ENCODE measurements at places on chromosomes 3 and 15.
A peak's percentile ranks its signal among the peaks of the same experiment; 100 is the strongest.

DNA sequence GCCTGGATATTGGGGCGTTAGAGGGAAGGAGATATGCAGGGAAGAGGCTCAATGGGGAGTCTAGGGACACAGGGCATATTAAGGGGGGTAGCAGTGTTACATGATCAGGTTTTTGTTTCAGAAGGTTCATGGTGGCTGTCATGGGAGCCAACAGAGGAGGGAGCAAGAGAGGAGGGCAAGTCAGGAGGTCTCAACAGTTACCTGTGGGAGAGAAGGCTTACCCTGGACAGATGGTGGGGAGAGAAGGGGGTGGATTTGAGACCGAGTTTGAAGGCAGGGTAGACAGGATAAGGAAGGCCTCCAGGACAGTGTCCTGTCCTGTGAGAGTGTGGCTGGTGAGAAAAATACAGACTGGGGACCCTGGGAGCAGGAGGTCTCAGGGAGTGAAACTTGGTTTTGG lies 3.8 kb upstream of the WNT7A start:
- no peak for DNase-seq

DNA sequence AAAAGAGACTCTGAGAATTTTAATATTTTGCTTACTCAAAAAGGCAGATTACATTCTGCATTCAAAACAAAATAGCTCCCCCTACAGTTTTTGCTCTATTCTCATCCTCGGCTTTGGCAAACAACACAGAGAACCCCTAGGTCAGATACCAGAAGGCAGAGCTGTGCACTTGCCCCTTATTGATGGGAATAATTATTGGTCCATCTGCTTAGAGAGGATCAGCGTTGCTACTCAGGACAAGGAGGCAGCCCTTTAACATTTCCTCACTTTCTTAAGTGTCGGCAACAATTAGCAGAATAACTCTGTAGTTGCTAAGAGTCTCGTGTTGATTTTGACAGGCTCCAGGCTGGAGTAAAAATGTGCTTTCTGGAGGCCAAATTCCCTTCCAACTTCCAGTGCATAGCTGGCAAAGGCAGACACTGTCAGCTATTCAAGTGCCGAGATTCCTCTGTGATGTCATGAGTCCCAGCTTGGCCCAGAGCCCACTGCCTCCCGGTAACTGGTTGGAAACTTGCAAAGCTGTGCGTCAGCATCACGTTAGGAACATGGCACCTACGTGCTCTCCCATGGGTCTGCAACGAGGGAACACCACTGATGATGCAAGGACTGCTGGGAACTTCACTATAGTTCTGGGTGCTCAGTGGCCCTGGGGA lies 482.7 kb upstream of the ADAMTS9 start:
- no peak for DNase-seq

DNA sequence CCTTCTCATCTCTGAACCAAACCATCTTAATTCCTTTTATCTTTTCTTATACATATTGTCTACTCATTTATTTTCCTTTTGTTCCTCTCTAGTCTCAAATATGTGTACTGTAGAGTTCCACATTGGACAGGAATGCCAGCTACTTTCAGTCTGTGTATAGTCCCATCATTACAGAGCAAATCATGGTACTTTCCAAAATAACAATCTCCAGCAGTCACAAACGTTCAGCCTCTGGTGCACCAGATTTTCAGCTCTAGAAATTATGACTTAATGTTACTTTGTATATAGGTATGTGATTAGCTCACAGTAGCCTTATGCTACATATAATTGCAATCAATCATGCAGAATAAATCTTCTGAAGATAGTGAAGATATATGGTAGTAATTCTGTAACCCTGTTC lies 32.5 kb upstream of the TM4SF4 start:
- no peak for DNase-seq

- DNase-seq: peak; percentile 50
Observed at GRCh38 chr15:45205192-45205591, 17.4 kb upstream of the SHF start.

- DNase-seq: no peak
Observed at GRCh38 chr15:99058421-99058870, 46.4 kb upstream of the SYNM start.

DNA sequence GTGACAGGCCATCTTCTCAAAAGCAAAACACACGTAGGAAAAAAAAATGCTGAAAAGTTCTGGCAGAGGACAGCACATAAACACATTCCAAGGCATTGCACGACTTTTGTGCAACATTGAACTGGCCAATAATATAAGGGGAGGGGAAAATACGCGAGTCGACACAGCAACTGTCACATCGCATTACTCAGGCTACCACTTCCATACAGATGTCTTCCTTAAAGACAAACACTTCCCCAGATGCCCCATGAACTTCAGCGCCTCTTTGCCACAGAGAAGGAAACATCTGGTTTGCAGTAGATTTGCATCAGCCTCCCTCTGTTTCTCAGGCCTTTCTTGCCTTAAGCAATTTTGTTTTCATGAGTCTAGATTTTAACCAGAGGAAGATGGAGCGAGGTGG lies 144.4 kb upstream of the IGF1R start:
- DNase-seq: no peak

DNA sequence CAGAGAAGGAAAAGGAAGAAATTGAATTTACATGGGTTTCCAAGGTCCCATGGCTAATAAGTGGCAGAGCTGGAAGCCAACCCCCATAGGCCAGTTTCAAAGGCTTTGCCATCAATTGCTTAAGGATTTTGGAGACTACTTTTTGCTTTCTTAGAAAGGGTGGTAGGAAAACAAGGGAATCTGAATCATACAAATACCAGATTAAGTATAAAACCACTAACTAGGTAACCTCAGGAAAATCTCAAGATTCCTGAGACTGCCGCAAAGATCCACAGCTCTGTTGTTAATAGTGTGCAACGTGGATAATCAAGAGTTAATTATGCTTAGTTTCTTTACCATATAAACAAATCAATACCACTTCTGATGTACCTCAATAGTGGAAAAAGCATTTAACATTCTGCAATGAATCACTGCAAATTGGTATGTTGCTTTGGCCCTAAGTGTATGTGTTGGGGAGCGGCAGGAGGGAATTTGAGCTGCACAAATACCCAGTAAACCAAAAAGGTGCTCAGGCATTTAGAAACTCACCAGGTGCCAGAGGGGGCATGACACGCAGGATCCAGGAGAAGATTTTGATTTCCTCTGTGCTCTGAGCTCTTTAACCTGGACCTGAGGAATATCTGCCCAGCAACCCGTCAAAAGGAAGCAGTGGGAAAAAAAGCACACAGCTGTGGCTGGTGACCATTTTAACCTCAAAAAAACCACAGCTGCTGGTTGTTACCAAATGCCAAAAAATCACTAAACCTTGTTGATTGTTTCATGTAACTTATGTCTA lies 22.0 kb downstream of the AADAC start:
- DNase-seq: no peak

- DNase-seq: no peak
Observed at GRCh38 chr3:53890726-53891475, 758 bp downstream of the SELENOK start.

- DNase-seq: no peak
Observed at GRCh38 chr15:31171731-31172130, 70.2 kb upstream of the TRPM1 start.

DNA sequence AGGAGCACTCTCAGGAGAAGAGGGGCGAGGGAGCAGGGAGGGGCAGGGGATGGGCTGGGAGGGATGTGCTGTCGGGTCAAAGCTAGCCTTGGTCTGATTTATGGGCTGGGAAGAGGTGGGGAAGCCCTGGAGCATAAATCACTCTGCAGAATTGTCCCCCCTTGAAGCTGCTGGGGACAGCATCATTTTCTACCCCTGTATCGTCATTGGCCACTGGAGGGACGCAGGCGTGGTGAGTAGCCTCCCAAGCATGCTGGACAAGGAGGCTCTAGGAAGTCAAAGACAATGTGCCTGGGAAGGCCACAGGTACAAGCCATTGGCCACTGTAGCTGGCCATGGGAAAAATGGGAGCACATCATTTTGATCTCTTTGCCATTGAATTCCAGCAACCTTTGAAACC lies 175.5 kb upstream of the CTDSPL start:
- no peak for DNase-seq

GRCh38 chr15:95210436-95210981 lies 979.1 kb downstream of the MCTP2 start:
- no peak for DNase-seq

GRCh38 chr15:90836296-90836871 lies 32.0 kb upstream of the FURIN start:
- no peak for DNase-seq

- no peak for DNase-seq
Observed at GRCh38 chr3:189123595-189124387, 48.0 kb upstream of the TPRG1 start.

- DNase-seq: peak; percentile 30
Observed at GRCh38 chr15:88878720-88879184, 16.6 kb downstream of the HAPLN3 start.

- DNase-seq: no peak
Observed at GRCh38 chr3:72271216-72271615, 486.3 kb upstream of the PROK2 start.

DNA sequence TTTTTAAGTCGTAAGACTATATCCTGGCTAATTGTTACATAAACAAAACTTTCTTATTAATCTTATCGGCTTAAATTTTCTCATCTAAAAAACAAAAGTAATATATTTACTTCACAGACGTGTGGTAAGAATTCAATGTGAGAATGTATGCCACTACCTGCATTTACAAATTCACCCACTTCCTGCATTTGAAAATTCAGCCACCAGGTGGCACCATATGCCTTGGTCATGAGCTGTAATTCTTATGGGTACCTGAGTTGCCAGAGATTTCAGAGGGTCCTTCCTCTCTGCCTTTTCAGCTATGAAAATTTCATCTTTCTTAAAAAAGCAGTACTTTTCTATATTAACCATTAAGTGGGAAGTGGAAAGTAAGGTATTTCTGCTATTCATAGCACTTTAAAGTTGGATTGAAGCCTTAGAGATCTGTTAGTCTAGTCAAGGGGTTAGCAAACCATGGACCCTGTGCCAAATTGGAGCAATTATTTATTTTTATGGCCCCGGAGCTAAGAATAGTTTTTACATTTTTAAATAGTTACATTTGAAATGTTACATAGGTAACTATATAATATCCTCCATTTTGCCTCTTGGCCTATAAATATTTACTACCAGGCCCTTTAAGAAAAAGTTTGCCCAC lies 127.8 kb downstream of the HCN4 start:
- DNase-seq: peak; percentile 55

GRCh38 chr3:9690451-9691450 lies 12.9 kb upstream of the CPNE9 start:
- DNase-seq: no peak

GRCh38 chr3:129619726-129620162 lies 13.3 kb upstream of the PLXND1 start:
- DNase-seq: no peak

DNA sequence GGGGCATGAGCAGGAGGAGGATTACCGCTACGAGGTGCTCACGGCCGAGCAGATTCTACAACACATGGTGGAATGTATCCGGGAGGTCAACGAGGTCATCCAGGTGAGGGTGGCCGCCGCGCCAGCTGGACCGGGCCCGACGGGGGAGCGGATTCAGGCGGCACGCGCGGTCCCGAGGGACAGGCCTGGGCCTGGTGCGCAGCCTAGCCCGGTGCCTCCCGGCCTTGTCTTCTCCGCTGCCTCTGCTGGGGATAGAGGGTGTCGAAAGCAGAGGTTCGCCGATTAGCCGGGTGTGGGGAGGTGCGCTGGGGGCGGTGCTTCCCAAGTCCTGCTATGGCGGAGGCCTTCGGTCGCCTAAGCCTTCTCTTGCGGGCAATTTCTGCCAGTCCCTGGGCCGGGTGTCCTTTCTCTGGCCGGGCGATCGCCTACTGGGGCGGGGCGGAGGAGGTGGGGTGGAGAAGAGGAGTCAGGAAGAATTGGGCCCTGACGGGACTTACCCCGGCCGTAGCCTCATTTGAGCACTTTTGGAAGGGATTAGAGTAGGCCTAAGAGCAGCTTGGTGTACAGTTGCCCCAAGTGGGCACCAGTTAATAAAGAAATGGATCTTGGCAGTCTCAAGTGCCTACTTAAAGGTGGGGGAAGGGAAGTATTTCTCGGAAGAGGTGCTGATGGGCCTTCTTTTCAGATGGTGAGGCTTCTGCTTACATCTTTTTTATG lies 940 bp downstream of the ARIH1 start:
- peak; percentile 79 for DNase-seq

DNA sequence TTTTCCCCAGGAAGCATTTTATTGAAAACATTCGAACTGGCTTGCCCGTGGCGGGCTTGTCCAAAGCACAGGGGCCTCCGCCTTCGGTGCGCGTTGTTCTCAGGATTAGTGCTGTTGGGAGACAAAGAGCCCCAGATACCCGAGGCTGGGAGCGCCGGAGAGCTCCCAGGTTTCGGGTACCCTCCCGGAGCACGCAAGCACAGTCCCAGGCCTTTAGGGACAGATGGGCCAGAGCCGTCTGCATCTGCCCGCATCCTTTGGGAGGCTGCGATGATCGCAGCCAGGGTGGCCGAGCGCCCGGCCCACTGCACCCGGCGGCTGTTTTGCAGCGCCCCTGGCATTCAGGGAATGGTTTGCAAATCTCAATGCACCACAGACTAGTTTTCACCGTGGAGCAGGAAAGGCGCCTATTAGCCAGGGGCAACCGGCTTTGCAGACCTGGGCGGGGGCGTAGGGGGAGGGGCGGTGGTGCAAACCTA lies 5.0 kb upstream of the FEZF2 start:
- no peak for DNase-seq

GRCh38 chr3:39413691-39414420 lies 7.3 kb downstream of the RPSA start:
- no peak for DNase-seq

- no peak for DNase-seq
Observed at GRCh38 chr15:38041576-38041975, 107.1 kb downstream of the TMCO5A start.

GRCh38 chr3:37301980-37302708 lies 127.8 kb upstream of the LRRFIP2 start:
- no peak for DNase-seq

DNA sequence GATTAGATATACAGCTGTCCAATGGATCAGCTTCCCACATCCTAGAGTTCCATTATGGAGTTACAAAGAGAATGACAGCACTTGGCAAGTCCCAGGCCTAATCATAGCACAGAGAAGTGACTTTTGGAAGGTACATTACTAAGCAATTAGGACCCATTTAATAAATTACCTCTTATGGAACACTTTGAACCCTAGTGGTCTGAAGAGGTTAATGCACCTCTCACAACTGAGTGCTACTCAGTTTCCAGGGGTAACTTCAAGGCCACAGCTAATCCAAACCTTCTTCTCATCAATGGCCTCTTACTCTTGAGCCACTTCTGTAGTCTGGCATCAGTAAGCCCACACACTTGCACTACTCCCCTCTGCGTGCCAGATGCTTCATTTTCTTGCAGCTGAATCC lies 34.9 kb upstream of the MEIS2 start:
- no peak for DNase-seq

GRCh38 chr3:26655231-26655630 lies 32.7 kb downstream of the LRRC3B start:
- no peak for DNase-seq

GRCh38 chr15:78232951-78233350 lies 1.4 kb downstream of the ACSBG1 start:
- no peak for DNase-seq

- no peak for DNase-seq
Observed at GRCh38 chr3:76436894-76437293, 603.0 kb upstream of the ROBO2 start.
